Right cardiac atrium (tissue), 5 donors: ENCODE measurements at places on chromosomes 2 and 18. TPM values are rescaled to one million over a fixed set of nuclear protein-coding genes. Genes with fewer than 3 reads are reported as not detected.
A peak's percentile ranks its signal among the peaks of the same experiment; 100 is the strongest.

DNA sequence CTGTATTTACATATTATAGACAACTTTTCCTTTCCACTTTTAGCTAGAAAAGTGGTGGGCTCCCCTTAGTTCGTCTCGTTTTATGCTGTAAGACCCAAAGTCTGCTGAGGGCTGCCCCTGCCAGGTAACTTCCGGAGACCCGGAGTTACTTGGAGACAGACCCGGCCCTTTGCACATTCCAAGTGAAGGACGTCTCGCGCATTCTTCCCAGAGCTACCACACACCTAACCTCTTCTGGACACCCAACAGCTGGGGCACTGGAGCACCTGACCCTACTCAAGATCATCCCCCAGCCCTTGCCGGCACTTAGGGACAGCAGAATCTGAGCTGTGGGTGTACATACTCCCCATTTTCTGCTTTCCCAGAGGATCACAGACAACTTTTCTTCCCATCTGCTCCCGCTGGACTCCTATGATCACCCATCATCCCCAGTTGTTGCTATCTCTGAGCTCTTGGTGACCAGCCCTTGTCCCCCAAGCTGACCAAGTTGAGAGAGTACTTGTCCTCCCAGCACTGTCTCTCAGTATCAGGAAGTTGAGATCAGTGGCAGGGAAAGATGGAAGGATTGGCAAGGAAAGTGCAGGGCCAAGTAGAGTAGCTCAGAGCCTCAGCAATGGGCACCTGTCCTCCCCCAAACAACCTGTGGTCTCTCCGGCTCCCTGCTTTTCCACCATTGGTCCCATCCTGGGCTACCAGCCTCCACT, 8.4 kb upstream of the SATB2 start:
- no peak for DNase-seq

GRCh38 chr2:222861411-222862105, 722 bp downstream of the ACSL3 start:
- DNase-seq: peak; percentile 82

- DNase-seq: no peak
Measured at GRCh38 chr18:54086046-54086802, 138.2 kb downstream of the MBD2 start.

- DNase-seq: no peak
Measured at GRCh38 chr2:60936757-60937156, 55.4 kb downstream of the REL start.

GRCh38 chr2:181784556-181784955, 104.2 kb upstream of the NEUROD1 start:
- DNase-seq: no peak

GRCh38 chr18:6646801-6647200, 82.7 kb upstream of the ARHGAP28 start:
- no peak for DNase-seq

DNA sequence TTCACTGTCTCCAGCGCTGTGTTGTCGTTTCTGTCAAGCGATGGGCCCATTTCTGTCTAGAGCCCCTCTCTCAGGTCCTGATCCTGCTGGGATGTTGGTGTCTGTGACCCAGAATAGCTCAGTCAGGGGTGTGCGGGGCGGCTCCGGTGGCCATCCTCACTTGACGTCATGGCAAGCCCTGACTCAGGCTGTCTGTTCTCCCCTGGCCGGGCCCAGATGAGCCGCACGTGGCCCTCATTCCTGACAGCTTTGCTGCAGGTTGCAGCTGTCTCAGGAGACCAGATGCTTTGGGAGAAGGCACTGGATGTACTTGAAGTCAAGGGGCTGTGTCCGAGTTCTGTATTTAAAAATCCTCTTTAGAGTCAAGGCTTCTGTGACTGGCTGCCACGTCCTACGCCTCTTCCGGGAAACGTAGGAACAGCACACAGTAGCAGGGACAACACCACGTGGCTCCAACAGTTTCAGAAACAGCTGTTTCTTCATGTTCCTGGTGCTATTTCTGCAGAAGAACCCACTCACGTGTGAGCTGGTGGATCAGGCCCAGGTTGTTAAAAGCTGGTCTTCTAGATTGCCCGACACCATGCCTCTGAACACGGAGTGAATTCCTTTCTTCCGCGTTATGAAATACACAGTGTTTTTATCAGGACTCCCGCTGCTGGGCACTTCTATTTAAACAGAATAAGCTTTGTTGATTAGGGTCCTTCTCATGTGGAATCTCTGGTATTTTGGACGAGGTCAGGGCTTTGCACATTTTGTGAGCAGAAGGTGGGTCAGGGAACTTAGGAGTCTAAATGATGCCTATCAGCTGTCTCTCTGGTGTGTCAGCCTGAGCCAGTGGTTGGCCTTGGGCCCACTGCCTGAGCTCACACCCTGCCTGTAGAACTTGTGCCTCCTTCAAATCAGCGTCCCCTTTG, 28.3 kb upstream of the NTSR2 start:
- DNase-seq: peak; percentile 75

GRCh38 chr2:62475172-62476011, 30.6 kb downstream of the TMEM17 start:
- DNase-seq: peak; percentile 66

GRCh38 chr2:171521361-171522051, 768 bp upstream of the CYBRD1 start:
- DNase-seq: no peak

GRCh38 chr2:44736270-44736942, 205.1 kb upstream of the SIX3 start:
- no peak for DNase-seq

DNA sequence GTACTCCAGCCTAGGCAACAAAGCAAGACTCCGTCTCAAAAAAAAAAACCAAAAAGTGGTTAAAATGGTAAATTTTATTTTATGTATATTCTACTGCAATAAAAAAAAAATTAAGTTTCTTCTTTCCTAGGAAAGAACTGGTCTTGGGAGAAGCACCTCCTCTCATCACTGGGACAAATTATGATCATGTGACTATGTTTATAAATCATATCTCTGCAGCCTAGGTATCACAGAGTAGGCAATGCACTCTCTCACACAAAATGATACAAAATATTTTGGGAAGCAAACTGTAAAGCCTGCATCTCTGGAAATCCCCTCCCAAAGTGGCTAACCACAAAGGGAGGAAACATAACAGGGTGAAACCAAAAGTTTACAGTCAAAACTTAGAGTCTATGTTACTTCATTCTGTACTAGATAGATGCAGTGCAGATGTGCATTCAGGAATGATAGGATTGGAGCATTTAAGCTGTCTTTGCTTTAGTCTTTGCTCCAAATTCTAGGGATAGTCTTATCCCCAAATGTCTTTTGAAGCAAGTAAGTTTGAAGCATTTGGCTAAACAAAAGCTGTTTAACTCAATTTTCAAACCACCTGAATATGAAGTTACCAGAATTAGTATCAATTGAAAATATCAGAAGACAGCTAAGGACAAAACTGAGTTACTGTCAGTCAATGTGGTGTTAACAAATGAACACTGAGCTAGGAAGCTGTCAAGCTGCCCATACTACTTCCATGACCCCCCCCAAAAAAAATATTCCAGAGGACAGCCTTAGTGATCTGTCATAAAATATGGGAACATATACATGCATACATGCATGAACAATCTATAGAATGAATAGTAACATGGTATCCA, 21.1 kb upstream of the MALT1 start:
- no peak for DNase-seq

Gene CRYBA2
- total RNA-seq: not detected

Gene CIB4
- not detected for total RNA-seq

Gene LRRTM4
- 0.63 TPM for total RNA-seq

Gene DSEL
- 6.2 TPM for total RNA-seq

Gene TMSB10
- 490 TPM for total RNA-seq
